IPS-NIHi11 (cell line): ENCODE measurements at places on chromosomes 11 and 22.

DNA sequence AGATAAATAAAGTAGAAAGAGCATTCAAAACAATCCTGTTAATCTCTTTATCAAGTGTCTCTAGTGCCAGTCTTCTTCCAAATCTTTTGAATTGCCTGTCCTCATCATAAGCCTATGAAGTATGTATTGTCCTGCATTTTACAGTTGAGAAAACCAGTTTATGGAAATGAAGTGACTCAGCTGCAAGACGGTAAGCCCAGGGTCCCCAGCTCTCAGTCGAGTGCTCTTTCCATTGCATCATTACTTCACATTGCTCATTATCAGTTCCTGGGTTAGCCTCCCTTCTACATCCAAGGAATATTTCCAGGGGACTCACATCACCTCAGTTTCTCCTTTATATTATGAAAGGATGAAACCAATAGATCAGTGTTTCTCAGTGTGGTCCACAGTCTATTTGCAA is 9.1 kb upstream of the P4HA3 start:
- DNase-seq = no peak

GRCh38 chr11:8382436-8383053 is 118.9 kb upstream of the LMO1 start:
- no peak for DNase-seq

DNA sequence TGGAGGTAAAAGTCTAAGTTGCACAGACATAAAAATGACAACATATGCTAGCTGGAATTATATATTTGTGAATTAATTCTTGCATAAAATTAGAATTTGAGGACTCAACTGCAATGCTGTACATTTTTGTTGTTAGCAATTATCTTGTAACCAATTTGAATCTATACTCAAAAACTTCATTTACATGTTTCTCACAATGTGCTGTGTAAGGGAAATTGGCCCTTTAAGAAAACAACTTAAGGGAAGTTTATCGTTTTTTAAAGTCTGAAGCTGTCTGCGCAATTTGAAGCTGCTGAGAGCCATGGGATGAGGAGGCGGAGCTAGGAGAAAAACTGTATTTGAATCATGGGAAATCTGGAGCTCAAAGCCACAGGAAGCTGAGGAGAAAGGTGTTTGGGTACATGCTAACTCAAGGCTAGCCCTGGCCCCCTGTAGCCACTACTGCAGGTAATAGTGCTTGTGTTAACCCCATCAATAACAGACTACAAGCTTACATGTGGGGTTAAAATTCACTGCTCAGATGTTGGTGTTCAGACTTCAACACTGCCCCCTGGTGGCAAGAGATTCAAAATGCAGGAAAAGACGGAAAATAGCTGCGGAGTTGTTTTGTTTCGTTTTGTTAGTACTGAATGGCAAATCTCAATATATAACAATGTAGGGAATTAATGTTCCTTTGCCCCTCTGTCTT is 126.1 kb downstream of the BRD1 start:
- peak; percentile 68 for DNase-seq

DNA sequence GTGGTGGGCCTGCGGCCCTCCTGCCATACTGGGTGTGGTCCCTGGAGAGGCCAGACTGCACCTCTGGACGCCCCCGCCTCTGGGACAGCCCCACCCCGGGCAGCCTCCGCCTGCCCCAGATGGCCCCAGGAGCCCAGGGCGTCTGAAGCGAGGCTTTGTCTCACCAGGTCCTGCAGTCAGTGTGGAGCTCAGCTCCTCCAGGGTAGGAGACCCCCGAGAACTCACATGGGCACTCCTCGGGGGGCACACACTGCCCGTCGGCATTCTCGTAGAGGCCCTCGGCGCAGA is 10.4 kb downstream of the MUC6 start:
- DNase-seq = no peak

GRCh38 chr11:67174311-67174710 is 55.2 kb downstream of the KDM2A start:
- no peak for DNase-seq
